ENCODE measurements at places on chromosomes 1 and 21.

GRCh38 chr1:6225651-6226050 is 10.1 kb downstream of the ICMT start:
- peaks cover 46% of the 10 kb centered on the region for H3K36me3 ChIP-seq
- no peak for DNase-seq
- H3K4me3 ChIP-seq = no peak overlapping the region

GRCh38 chr1:117821382-117821755 is 108.1 kb downstream of the GDAP2 start:
- H3K4me1 ChIP-seq = peaks cover 13% of the 10 kb centered on the region
- DNase-seq = no peak
- no peaks in the 10 kb centered on the region for H3K36me3 ChIP-seq
- H3K4me3 ChIP-seq = no peak overlapping the region

DNA sequence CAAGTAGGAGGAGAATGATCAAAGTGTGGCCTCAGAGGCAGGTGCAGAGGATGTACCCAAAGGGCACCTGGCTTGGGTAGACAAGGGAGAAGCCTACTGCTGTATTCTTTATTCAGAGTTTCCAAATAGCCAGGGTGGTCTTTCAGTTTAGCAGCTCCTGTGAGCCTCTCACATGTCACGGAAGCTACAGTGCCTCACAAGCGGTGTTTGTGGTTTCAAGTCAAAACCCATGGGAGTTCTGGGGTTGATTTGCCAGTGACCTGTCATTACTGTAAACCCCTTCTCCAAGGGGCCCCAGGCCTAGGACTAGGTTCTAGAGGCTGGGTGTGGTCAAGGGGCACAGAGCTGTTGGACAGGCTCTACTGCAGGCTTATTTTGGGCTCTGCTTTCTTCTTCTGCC is 10.2 kb upstream of the IL10 start:
- H3K36me3 ChIP-seq = no peaks in the 10 kb centered on the region
- H3K4me3 ChIP-seq = no peak overlapping the region
- no peak overlapping the region for H3K27ac ChIP-seq
- no peaks in the 10 kb centered on the region for H3K4me1 ChIP-seq
- DNase-seq = no peak
- no peaks in the 10 kb centered on the region for H3K27me3 ChIP-seq

DNA sequence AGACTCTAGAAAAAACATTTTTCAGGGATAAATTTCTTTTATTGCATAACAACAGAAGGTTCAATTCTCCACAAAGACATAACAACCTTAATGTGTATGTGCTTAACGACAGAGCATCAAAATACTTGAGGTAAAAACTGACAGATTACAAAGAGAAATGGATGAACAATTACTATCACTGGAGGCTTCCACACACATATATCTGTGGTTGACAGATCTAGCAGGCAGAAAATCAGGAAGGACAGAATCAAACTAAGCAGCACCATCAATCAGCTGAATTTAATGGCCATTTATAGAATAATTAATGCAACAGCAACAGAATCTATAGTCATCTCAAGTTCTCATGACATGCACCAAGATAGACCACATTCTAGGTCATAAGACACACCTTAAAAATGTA is 306.0 kb upstream of the GREM2 start:
- no peak for DNase-seq
- H3K4me3 ChIP-seq = no peak overlapping the region
- H3K4me1 ChIP-seq = no peaks in the 10 kb centered on the region
- no peaks in the 10 kb centered on the region for H3K27me3 ChIP-seq
- H3K27ac ChIP-seq = no peak overlapping the region

DNA sequence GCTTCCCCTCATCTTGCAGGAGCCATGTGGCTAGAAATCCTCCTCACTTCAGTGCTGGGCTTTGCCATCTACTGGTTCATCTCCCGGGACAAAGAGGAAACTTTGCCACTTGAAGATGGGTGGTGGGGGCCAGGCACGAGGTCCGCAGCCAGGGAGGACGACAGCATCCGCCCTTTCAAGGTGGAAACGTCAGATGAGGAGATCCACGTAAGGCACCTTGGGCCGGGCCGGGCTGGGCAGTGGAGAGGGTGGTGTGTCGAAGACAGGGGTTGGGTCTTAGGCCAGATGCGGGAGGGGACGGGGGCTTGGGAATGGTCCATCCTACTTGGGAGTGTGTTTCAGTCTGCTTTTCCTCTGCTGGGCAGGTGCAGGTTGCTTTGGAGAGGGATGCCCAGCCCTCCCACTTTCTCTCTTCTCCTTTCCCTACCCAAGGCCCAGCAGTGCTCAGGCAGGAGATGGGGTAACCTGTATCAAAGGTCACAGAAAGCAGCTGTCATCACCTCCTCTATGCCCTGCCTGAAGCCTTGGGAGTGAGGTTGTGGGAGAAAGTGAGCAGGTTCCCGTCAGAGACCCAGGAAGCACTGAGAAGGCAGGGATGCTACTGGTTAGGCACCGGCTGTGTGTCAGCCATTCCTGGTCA is 18.9 kb downstream of the EPHX1 start:
- no peaks in the 10 kb centered on the region for H3K27me3 ChIP-seq
- peaks cover 40% of the 10 kb centered on the region for H3K36me3 ChIP-seq
- no peak overlapping the region for H3K27ac ChIP-seq
- no peak for DNase-seq
- peaks cover 15% of the 10 kb centered on the region for H3K4me1 ChIP-seq
- no peak overlapping the region for H3K4me3 ChIP-seq

DNA sequence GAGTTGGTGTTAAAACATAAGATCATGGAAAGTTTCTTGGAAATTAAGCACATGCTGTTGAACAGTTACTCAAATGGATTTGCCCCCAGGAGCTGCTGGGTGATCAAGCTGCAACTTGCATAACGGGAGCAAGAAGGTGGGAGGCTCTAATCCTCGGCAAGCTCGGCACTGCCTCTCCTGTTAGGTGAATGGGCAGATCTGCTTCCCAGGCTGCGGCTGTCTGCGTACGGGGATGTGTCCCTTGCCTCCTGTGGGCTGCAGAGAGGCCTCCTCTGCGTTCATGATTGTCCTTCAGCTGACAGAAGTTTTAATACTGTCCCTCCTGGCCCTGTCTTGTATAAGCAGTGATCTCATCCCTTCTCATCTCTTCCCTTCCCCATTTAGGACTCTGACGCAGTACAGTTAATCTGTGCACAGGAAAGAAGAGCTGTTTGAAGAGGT is 36.7 kb downstream of the ATP1A1 start:
- peaks cover 47% of the 10 kb centered on the region for H3K36me3 ChIP-seq
- H3K27ac ChIP-seq = no peak overlapping the region
- no peaks in the 10 kb centered on the region for H3K4me1 ChIP-seq
- no peak for DNase-seq
- no peak overlapping the region for H3K4me3 ChIP-seq
- no peaks in the 10 kb centered on the region for H3K27me3 ChIP-seq

GRCh38 chr1:55212349-55213150 is 2.6 kb downstream of the USP24 start:
- no peak overlapping the region for H3K4me3 ChIP-seq
- peaks cover 26% of the 10 kb centered on the region for H3K4me1 ChIP-seq
- H3K27ac ChIP-seq = no peak overlapping the region
- H3K36me3 ChIP-seq = no peaks in the 10 kb centered on the region
- no peaks in the 10 kb centered on the region for H3K27me3 ChIP-seq
- no peak for DNase-seq

GRCh38 chr1:64878090-64878489 is 88.3 kb downstream of the JAK1 start:
- no peaks in the 10 kb centered on the region for H3K27me3 ChIP-seq
- no peak for DNase-seq
- H3K4me3 ChIP-seq = no peak overlapping the region
- no peaks in the 10 kb centered on the region for H3K4me1 ChIP-seq
- H3K27ac ChIP-seq = no peak overlapping the region
- H3K36me3 ChIP-seq = peaks cover 61% of the 10 kb centered on the region

- H3K4me3 ChIP-seq = no peak overlapping the region
- H3K27me3 ChIP-seq = no peaks in the 10 kb centered on the region
- H3K4me1 ChIP-seq = no peaks in the 10 kb centered on the region
Observed at GRCh38 chr1:174769961-174770549, 229.7 kb upstream of the CACYBP start.
